ENCODE measurements at places on chromosomes 13 and 19. TPM values are rescaled to one million over a fixed set of nuclear protein-coding genes. Genes with fewer than 3 reads are reported as not detected.

The LGI4 gene
- total RNA-seq: 11.6 TPM

The ADGRL1 gene
- total RNA-seq: 26.1 TPM

- DNase-seq: no peak
These were observed 5.9 kb upstream of the SIGLEC7 start for GRCh38 chr19:51135986-51136762.

The LAIR1 gene
- 16.2 TPM for total RNA-seq

All from left cardiac atrium (tissue), 4 donors.